ENCODE measurements at places on chromosomes 7 and 10. TPM values are rescaled to one million over a fixed set of nuclear protein-coding genes. Genes with fewer than 3 reads are reported as not detected.

LDB3 gene
- 0.69 TPM for total RNA-seq

MRLN gene
- not detected for total RNA-seq

TUBAL3 gene
- total RNA-seq: not detected

DNA sequence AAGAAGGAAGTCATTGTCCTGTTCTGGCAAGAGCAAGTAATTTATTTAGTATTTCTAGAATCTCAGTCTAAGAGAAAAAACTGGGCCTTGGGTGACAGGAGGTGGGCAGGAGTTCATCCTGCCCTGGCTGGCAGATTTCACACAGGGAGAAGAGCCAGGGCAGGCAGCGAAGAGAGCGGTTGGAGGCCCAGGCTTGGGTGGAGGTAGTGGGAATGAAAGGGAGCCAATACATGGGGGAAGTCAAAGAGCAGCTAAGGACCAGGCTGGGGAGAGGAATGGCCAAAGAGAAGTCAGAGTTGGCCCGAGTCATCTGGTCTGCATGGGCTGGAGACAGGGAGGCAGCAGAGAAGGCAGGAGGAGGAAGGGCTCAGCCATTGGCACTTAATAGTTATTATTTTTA is 51.4 kb downstream of the HECW1 start:
- DNase-seq: no peak

Measured in omental fat pad (tissue), 4 donors.